ENCODE measurements at places on chromosomes 13 and 19.
A peak's percentile ranks its signal among the peaks of the same experiment; 100 is the strongest.

DNA sequence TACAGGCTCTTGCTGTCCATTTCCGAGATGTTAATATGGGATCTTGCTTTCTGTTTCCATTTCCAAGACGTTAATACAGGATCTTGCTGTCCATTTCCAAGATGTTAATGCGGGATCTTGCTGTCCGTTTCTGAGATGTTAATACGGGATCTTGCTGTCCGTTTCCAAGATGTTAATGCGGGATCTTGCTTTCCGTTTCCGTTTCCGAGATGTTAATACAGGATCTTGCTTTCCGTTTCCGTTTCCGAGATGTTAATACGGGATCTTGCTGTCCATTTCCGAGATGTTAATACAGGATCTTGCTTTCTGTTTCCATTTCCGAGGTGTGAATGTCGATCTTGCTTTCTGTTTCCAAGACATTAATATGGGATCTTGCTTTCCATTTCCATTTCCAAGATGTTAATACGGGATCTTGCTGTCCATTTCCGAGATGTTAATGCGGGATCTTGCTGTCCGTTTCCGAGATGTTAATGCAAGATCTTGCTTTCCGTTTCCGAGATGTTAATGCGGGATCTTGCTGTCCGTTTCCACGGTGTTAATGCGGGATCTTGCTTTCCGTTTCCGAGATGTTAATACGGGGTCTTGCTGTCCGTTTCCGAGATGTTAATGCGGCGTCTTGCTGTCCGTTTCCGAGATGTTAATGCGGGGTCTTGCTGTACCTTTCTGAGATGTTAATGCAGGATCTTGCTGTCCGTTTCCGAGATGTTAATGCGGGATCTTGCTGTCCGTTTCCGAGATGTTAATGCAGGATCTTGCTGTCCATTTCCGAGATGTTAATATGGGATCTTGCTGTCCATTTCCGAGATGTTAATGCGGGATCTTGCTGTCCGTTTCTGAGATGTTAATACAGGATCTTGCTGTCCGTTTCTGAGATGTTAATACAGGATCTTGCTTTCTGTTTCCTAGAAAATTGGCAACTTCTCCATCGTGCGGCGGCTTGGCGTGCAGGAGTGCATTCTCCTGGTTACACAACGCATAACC is 38.3 kb downstream of the PEX11G start:
- no peak for DNase-seq

DNA sequence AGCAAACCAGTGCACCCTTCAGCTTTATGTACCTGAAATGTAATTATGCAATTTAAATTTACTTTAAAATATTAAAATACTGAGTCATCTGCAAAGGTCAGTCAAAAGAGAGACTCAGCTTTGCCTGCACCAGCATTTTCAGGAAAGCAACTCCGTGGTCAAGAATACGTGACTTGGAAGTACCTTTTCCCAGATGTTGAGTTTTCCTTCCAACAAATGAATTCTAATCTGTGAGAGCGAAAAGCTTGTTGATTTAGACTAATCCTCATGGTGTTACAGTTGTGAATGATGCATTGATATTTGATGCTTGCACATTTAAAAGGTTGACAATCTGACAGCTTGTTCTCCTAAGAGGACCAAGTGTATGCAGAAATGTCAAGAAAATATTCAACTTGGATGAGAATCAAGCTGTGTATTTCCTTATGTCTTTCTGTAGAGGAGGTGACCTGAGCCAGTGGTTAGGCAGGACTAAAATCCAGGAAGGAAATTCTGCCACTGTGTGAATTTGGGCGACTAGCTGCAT is 270.4 kb downstream of the ABCC4 start:
- DNase-seq: no peak

GRCh38 chr13:27035892-27036235 is 135.7 kb downstream of the USP12 start:
- DNase-seq: no peak

DNA sequence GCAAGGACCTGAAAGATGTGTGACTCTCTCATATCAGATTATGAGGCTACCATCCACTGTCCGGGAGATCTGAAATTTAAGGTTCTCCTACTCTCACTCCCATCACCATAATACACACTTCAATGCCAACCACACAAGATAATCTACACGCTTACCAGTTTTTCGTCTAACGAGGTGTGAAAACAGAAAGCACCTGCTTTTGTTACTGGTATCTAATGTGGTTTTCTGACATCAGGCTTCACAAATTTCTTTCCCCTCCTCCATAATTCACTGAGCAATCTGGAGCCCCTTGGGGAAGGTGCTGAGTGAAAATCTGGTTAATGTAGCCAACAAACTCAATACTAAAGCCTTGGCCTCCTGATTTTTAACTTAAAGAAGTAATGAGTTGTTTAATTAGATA is 10.1 kb upstream of the LRCH1 start:
- DNase-seq: no peak

DNA sequence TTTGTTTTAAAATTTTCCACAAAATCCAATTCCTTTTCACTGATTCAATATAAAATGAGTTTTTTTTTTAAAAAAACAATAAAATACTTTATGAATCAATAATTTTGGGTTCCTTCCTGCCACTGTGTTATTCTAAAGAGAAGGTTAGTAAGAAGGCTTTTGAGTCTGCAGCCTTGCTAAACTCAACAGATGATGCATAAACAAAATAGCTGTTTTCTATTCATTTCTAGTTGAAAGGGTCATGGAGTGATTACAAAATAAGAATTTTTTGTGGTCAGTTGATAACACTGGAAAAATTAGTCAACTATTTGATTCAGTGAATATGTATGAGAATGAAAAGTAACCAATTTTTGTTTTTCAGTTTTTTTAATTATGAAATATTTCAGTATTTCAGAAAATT is 169.9 kb downstream of the VWA8 start:
- DNase-seq: no peak

- no peak for DNase-seq
Observed at GRCh38 chr13:109998684-109999533, 212.5 kb upstream of the IRS2 start.

GRCh38 chr19:42850981-42851717 is 28.4 kb downstream of the PSG1 start:
- DNase-seq: no peak

- no peak for DNase-seq
Observed at GRCh38 chr19:2720777-2721569, at the start of gene DIRAS1. Gene DIRAS1, minus strand, starts transcription at chr19:2721372. Its CDS starts 3,566 bp downstream, at chr19:2717806.

- peak; percentile 96 for DNase-seq
Observed at GRCh38 chr19:8592231-8593009, 15.2 kb upstream of the MYO1F start.

DNA sequence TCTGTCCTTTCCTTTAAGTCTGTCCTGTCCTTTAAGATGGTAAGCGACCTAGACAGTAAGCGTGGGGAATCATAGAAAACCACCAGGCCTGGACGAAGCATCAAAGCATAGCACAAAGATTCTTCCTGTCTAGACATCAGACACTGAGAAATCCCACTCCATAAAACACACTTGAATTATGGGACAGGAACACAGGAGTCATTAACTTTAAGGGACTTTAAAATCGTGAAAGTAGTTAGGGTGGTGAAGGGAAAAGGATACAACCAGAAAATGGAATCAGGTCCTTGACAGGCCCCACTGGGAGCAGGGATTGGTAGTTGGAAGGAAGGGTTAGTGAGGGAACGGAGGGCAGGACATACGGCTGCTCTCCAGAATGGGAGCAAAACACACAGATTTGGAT is 31.6 kb upstream of the C1QTNF9 start:
- DNase-seq: no peak

DNA sequence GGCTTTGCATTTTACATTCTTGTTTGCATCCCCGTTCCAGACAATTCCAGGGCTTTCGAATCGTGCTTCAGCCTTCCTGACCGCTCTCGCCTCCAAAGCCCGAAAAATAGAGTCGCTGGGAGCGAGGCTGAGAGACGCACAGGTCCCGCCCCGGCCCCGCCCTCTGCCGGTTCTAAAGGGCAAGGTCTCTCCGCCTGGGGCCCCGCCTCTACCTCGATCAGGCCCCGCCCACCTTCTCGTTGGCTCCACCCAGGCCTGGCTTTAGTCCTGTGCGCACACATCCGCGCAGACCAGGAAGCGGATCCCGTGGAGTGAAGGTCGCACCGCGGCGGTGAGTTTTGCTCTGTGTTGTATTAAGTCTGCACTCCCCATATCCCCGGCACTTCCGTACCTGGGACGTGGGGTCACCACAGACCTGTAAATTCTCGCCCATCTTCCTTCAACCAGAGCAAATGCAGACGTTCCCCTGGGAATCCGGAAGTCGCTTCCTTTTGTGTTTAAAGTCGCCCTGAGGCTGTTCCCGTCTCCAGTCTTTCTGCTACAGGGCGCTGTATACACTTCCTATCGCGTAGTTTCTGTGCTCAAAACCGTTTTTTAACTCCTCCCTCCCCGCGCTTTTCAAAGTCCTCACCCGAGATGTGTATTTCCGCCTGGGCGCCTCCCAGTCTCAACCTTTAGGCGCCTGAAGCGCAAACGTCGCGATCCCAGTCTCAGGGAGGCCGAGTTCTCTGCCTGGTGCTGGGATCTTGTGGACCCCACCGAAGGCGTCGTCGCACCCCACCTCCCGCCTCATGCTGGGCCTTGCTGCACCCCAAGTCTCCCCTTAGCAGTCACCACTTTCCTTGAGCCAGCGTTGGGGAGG is at the start of gene ZNF701:
ZNF701 (plus strand) TSS at position 288 of the 862 bp plus-strand sequence. CDS start 3,861 bp downstream, outside the sequence.
- DNase-seq: peak; percentile 93

- no peak for DNase-seq
Observed at GRCh38 chr19:48629599-48630295, 7.4 kb downstream of the DBP start.

GRCh38 chr13:97422118-97423054 is 11.6 kb upstream of the RAP2A start:
- no peak for DNase-seq

GRCh38 chr13:48006396-48006795 is 5.3 kb upstream of the SUCLA2 start:
- DNase-seq: no peak

- no peak for DNase-seq
Observed at GRCh38 chr13:31001647-31002046, 69.2 kb downstream of the TEX26 start.

DNA sequence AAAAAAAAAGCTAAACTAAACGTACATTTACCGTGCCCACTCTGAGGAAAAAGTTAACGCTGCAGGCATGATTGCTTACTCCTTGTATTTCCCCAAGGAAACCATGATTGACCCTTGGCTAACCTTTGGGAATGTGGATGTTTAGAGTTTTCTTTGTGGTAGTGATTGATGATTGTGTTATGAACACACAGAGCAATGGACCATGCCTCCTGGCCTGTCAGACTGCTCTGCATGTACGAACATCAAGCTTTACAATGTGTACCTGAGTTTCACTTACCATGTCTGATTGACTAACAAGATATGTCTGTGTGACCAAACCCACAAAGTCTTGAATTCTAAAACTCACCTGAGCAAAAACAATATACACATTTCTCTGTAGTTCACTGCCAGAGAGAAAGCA is 35.1 kb downstream of the MYCBP2 start:
- no peak for DNase-seq

- no peak for DNase-seq
Observed at GRCh38 chr13:33349288-33349985, 63.9 kb upstream of the STARD13 start.

Data from T follicular helper cell (primary cell).